ENCODE measurements at places on chromosomes 6 and 20. TPM values are rescaled to one million over a fixed set of nuclear protein-coding genes. Genes with fewer than 3 reads are reported as not detected.
A peak's percentile ranks its signal among the peaks of the same experiment; 100 is the strongest.

Gene IL17A
- total RNA-seq, result 9.1 TPM

- no peak for DNase-seq
These were observed 213.2 kb upstream of the NT5E start for GRCh38 chr6:85236636-85237035.

Gene PPP1R18
- 145 TPM for total RNA-seq

Gene HDGFL1
- not detected for total RNA-seq

DNA sequence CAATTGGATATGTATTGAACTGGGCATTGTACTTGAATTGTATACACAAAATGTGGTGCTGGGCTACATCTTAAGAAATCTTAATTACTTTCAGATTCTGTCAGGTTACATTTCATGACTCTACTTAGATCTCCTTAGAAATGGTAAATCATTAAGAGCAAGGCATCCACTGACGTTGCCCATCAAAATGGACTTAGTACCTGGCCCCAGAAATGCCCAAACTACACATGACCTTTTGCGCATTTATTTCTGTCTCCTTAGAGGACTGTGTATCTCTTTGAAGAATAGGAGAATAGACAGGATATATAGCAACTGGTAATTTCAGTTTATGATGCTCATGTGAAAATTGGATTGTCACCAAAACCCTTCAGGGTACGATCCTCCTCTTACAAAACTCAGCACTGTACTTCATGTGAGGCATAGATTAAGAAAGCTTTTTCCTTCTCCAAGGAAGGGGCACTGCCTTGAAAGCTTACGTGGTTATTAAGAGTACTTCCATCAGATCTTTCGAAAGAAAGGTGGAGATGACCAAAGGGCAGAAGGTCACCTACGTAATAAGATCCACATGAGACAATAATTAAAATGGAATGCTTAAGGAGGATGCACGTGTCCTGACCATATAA is 61.4 kb upstream of the BMP2 start:
- DNase-seq, result no peak

DNA sequence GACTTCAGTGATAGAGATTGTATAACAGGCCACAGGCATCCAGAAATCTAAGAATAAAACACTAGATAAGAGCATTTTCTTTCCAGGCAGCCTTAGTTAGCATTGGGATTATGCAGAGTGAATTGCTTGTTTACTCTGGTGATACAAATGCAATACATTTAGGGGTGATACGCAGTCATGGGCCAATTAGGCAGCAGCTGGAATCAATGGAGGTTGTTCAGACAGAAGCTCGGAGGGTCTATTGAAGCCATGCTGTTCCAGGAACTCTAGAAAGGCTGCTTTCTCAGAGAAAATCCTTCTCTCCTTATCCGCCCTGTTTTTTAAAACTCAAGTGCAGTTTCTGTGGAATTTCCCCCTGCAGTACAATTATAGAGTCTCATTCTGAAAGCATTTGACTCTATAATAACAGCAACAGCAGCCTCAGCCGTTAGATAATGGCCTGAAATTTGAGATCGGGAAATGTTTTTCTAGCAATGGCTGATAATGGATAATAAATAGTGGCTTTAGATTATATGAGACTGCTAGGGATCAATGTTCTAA is 364.3 kb upstream of the HS3ST5 start:
- DNase-seq, result no peak

Gene TRIM10
- total RNA-seq, result 0.11 TPM

DNA sequence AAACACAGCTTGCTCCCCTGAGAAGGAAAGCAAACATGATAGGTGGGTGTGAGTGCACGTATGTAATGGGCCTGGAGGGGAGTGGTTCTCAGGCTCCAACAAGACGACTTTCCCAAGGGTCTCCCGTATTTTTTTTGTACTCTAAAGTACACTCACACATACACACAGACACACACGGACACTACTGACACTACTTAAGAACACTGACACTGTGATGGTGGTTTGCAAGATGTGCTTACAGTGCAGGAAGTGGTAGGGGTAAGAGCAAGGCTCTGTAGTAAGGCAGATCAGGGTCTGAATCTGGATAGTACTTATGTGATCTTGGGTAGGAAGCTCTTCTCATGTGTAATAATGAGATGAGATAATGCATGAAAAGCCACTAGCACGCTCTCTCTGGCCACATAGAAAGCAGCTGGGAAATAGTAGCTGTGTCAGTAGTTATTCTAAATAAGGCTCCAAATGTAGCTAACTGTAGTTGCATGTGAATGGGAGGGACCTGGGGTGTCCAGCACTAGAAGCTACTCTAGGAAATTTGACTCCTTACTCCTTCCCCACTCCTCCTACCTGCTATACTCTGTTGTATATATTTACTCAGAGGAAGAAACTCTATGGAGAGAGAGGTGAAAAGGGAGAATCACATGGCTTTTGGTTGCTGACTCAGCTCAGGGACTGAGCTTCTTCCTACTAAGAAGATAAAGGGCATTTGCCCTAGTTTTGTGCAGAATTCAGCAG is 8.4 kb upstream of the ZBTB24 start:
- peak; percentile 26 for DNase-seq

DNA sequence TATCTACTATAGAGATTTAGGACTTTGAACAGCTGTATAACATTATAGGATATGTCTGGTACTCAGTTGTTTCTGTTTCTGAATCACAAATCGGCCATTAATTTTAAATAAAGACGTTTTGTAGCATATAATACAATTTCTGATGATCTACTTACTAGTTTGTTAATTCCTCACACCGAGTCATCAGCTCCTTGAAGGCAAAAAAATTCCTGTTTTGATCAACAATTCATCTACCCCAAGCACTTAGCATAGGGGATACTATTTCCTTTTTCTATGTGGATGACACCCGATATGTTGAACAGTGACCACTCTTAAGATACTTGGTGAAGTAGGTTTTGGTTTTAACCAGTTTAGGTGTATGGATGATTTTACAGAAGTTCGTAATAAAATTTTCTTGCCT is 107.3 kb downstream of the NCOA3 start:
- no peak for DNase-seq

DNA sequence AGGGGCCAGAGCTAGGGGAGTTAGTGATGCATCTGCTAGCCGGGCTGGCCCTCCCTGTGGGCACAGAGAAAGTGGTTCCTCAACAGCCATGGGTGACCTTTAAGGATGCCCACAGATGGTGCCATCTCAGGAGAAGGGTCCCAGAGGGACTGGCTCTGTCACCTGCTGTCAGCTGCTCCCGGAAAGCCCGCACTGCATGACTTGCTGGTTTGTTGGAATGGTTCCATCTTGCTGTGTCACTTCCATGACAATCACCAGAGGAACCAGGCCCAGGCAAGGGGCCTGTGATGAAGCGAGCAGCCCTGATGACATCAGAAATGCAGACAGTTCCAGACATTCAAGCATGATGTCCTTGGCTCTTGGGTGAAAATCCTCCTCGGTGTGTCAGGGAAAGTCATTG is 125.2 kb downstream of the PHACTR3 start:
- DNase-seq, result no peak
